Uterus (tissue), 4 donors: ENCODE measurements at places on chromosomes 5 and 9. TPM values are rescaled to one million over a fixed set of nuclear protein-coding genes. Genes with fewer than 3 reads are reported as not detected.
A peak's percentile ranks its signal among the peaks of the same experiment; 100 is the strongest.

GRCh38 chr9:12958279-12958678, 183.5 kb downstream of the LURAP1L start:
- H3K4me3 ChIP-seq = no peak overlapping the region
- no peak for DNase-seq
- no peaks in the 10 kb centered on the region for H3K4me1 ChIP-seq
- H3K36me3 ChIP-seq = no peaks in the 10 kb centered on the region
- H3K27ac ChIP-seq = no peak overlapping the region

Gene SLU7
- 26.6 TPM for total RNA-seq

DNA sequence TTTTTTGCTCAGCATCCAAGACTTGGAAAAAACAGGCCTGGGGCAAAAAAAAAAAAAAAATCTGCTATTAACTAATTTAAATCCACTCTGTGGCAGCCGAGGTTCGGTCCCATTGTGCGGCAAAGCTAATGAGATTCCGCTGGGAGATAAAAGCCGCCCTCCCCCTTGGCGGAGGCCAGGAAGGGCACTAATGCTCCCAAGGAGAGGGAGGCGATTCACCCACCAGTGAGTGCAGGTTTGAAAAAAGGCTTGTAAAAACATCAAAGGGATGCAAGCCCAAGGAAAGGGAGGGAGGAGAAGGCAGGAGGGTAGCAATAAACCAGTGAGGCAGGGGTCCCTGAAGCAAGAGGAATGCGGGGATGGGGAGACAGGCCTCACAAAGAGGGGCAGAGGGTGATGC, 129.5 kb upstream of the RAPGEF1 start:
- H3K27me3 ChIP-seq = no peaks in the 10 kb centered on the region
- no peak for DNase-seq
- no peak overlapping the region for H3K4me3 ChIP-seq
- H3K4me1 ChIP-seq = no peaks in the 10 kb centered on the region
- no peaks in the 10 kb centered on the region for H3K36me3 ChIP-seq

DNA sequence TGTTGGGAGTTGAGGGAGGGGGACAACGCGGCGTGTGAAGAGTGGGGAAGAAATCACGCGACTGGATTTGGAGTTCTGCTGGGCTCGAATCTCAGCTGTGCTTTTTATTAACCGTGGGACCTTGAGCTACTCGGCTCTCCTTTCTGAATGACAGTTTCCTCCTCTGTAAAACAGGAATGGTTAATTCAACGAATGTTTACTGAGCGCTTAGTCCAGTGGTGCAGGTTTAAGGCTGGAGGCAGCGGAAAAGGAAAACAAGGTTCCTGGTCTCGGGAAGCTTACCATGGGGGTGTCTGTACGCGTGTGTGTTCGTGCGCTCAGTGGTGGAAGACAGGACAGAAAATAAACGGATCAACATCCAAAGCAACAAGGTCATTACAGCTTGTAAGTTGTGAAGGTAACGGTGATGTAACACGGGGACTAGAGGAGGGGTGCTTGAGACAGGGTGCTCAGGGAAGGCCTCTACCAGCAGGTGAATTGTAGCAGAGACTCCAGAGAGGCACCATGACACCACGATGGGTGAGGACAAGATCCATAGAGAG, 277 bp downstream of the EIF4E1B start:
- H3K4me1 ChIP-seq = peaks cover 10% of the 10 kb centered on the region
- peak overlapping the region; percentile 15 for H3K4me3 ChIP-seq
- peaks cover 16% of the 10 kb centered on the region for H3K27me3 ChIP-seq
- H3K36me3 ChIP-seq = no peaks in the 10 kb centered on the region

DNA sequence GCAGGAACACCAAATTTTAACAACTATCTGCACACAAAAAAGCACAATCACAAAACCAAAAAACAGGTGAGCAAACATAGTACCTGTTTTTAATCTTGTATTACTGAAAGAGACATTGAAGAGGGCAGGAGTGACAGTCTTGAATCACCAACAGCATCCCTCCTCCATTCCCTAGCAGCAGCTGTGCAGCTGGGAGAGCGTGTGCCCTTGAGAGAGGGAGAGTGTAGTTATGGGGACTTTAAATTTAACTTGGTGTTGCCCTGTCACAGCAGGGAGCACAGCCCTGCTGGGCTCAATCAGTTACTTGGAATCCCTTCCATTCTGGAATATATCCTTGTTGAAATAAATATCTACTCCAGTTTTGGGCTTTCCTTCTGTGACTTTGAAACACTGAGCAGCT, 1938.7 kb upstream of the NUDT12 start:
- no peaks in the 10 kb centered on the region for H3K27me3 ChIP-seq
- H3K27ac ChIP-seq = no peak overlapping the region
- DNase-seq = no peak

DNA sequence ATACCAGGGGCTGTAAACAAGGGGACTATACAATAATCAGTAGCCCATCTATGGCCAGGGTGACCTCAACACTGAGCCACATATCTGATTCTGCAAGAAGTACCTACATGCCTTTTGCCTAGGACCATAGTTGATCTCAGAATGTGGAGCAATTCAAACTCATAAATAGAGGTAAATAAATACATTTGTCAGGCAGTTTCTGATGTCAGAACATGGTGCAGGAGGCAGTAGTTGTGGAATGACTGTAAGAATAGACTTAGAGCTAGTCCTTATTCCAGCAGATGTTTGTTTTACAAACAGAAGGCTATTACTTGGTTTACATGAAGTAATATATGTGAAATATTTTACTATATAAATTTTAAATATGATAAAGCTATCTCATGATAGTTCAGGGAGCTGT, 330.7 kb upstream of the DAB2 start:
- no peak overlapping the region for H3K27ac ChIP-seq
- H3K36me3 ChIP-seq = no peaks in the 10 kb centered on the region
- H3K27me3 ChIP-seq = no peaks in the 10 kb centered on the region
- H3K4me3 ChIP-seq = no peak overlapping the region

- H3K36me3 ChIP-seq = no peaks in the 10 kb centered on the region
- no peak overlapping the region for H3K27ac ChIP-seq
- H3K27me3 ChIP-seq = no peaks in the 10 kb centered on the region
- H3K4me3 ChIP-seq = no peak overlapping the region
- H3K4me1 ChIP-seq = no peaks in the 10 kb centered on the region
These were observed 528.8 kb upstream of the GRAMD2B start for GRCh38 chr5:125894383-125894782.

DNA sequence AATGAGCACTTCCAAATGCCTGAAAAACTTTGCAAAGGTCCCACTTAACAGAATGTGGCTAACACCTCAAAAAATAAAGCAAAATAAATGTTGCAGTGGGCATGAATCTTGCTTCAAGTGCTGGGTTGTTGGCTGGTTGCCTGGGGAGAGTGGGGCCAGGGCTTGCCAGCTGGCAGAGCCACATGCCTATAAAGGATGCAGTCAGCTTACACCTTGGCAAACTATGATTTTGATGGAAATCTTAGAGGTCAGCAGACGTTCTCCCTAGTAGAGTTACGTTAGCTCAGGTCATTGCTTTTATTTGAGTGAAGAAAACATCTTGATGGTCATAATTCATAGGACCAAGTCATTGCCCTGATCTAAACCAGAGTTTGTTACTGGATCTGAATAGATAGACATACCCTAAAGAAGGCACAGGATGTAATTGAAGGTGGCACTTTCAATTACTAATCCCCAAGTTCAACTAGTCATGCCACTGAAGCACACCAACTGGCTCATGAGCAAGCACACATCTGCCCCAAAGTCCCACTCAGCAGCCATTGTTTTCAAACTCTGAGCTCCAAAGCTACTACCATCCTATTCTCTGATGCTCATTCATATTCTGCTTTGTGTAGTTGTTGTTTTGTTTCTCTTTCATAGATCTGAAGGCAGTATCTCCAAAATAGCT, 51.2 kb upstream of the ZSWIM6 start:
- no peak overlapping the region for H3K27ac ChIP-seq
- H3K4me3 ChIP-seq = no peak overlapping the region

- no peaks in the 10 kb centered on the region for H3K27me3 ChIP-seq
- no peak for DNase-seq
- H3K36me3 ChIP-seq = no peaks in the 10 kb centered on the region
- no peak overlapping the region for H3K4me3 ChIP-seq
These were observed 397.9 kb upstream of the SGCD start for GRCh38 chr5:155929112-155929511.

- H3K27ac ChIP-seq = no peak overlapping the region
- DNase-seq = no peak
- no peaks in the 10 kb centered on the region for H3K36me3 ChIP-seq
- peaks cover 4% of the 10 kb centered on the region for H3K4me1 ChIP-seq
These were observed 21.2 kb upstream of the MARCHF6 start for GRCh38 chr5:10332301-10332700.

Gene MLANA
- total RNA-seq = not detected

Gene SYNPO
- 3.6 TPM for total RNA-seq

DNA sequence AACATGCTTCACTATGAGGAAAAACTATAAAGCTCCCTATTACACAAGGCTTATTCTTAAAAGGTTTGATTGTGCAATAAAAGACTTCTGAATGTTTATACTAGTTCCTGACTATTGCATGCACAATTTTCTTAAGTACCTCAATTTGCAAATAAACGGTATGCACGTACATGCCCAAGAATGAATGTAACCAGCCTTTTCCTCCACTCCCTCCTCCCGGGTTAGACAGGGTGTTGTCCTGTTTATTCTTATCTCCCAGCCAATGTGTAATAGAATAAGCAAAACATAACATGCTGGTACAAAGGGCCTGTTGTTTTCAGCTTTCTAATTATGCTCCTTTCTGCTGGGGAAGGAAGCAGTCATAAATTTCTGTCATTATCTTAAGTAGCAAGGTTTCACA, 79.1 kb downstream of the AOPEP start:
- no peaks in the 10 kb centered on the region for H3K36me3 ChIP-seq

Gene MYMK
- total RNA-seq = not detected

Gene PBX3
- total RNA-seq = 5.1 TPM

- H3K27ac ChIP-seq = no peak overlapping the region
- no peak for DNase-seq
- no peak overlapping the region for H3K4me3 ChIP-seq
These were observed 112.4 kb downstream of the INIP start for GRCh38 chr9:112605518-112605917.

DNA sequence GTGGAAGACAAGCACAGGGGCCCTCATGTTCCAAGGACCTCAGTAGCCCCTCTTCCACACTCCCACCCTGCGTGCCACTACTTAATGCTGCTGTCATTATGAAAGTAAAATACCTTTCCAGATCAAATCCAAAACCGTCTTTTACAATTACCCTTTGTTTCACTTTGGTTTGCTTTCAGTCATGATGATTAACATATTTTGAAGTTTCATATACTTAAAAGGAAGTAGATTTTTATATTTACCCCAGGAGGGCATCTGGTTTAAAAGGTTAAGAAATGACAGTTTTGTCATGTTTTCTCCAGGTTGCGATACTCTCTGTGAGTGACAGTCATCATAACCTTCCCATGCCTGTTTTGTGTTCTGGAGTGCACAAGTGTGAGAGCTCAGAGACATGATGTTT, 13.5 kb upstream of the MAP1B start:
- DNase-seq = no peak
- H3K4me3 ChIP-seq = no peak overlapping the region
- no peak overlapping the region for H3K27ac ChIP-seq
- H3K4me1 ChIP-seq = no peaks in the 10 kb centered on the region
- no peaks in the 10 kb centered on the region for H3K36me3 ChIP-seq

Gene MEGF10
- 1.6 TPM for total RNA-seq

- H3K4me1 ChIP-seq = peaks cover 5% of the 10 kb centered on the region
- no peak for DNase-seq
- H3K36me3 ChIP-seq = no peaks in the 10 kb centered on the region
These were observed 322.1 kb downstream of the ARHGEF28 start for GRCh38 chr5:73947906-73948640.

Gene AQP3
- total RNA-seq = 2.8 TPM

GRCh38 chr5:74369173-74369572, 271.4 kb downstream of the ENC1 start:
- DNase-seq = no peak
- H3K36me3 ChIP-seq = no peaks in the 10 kb centered on the region
- no peak overlapping the region for H3K27ac ChIP-seq
- H3K27me3 ChIP-seq = no peaks in the 10 kb centered on the region

DNA sequence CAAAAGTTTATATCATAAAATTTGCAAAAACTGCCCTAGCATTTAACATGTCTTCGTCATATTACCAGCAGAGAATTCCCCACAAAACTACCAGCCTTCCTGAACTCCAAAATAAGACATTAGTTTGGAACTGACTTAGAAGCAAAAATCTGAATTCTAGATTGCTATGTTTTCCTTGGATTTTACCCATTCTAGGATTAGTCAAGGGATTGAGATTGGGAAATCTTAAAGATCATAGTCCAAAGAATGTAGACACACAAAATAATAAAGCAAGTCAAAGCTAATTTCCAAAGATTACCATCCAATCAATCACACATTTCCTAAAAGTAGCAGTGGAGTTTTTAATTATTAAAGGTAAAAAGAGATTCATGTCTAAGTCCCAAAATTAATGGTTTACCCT, 138.2 kb downstream of the NFIB start:
- no peak overlapping the region for H3K27ac ChIP-seq
- no peaks in the 10 kb centered on the region for H3K36me3 ChIP-seq
- H3K27me3 ChIP-seq = no peaks in the 10 kb centered on the region
- no peak for DNase-seq

- H3K4me3 ChIP-seq = no peak overlapping the region
- no peaks in the 10 kb centered on the region for H3K36me3 ChIP-seq
- no peaks in the 10 kb centered on the region for H3K4me1 ChIP-seq
- no peak for DNase-seq
These were observed 220.6 kb upstream of the MAP3K1 start for GRCh38 chr5:56594792-56595191.

- no peaks in the 10 kb centered on the region for H3K4me1 ChIP-seq
- no peaks in the 10 kb centered on the region for H3K36me3 ChIP-seq
- DNase-seq = no peak
- no peak overlapping the region for H3K27ac ChIP-seq
- no peaks in the 10 kb centered on the region for H3K27me3 ChIP-seq
- H3K4me3 ChIP-seq = no peak overlapping the region
These were observed 32.4 kb upstream of the AP3B1 start for GRCh38 chr5:78326930-78327329.

- DNase-seq = no peak
- no peaks in the 10 kb centered on the region for H3K27me3 ChIP-seq
- H3K36me3 ChIP-seq = no peaks in the 10 kb centered on the region
- H3K4me1 ChIP-seq = no peaks in the 10 kb centered on the region
- no peak overlapping the region for H3K4me3 ChIP-seq
- no peak overlapping the region for H3K27ac ChIP-seq
These were observed 38.5 kb upstream of the RARS1 start for GRCh38 chr5:168447808-168448207.

Gene PRXL2C
- 18.5 TPM for total RNA-seq

GRCh38 chr5:1005904-1006655, 2.5 kb upstream of the NKD2 start:
- no peak overlapping the region for H3K4me3 ChIP-seq
- H3K27ac ChIP-seq = no peak overlapping the region
- peak; percentile 8 for DNase-seq
- H3K27me3 ChIP-seq = peaks cover 9% of the 10 kb centered on the region
- no peaks in the 10 kb centered on the region for H3K36me3 ChIP-seq
- H3K4me1 ChIP-seq = no peaks in the 10 kb centered on the region

GRCh38 chr9:129289131-129289731, 111.2 kb upstream of the IER5L start:
- DNase-seq = no peak
- no peak overlapping the region for H3K27ac ChIP-seq
- H3K36me3 ChIP-seq = no peaks in the 10 kb centered on the region
- H3K4me1 ChIP-seq = no peaks in the 10 kb centered on the region
- no peaks in the 10 kb centered on the region for H3K27me3 ChIP-seq

- no peak overlapping the region for H3K4me3 ChIP-seq
- H3K27me3 ChIP-seq = no peaks in the 10 kb centered on the region
- no peak for DNase-seq
- no peaks in the 10 kb centered on the region for H3K36me3 ChIP-seq
These were observed 143.6 kb upstream of the CCNG1 start for GRCh38 chr5:163293836-163294235.

Gene ACER2
- total RNA-seq = 2.8 TPM

Gene NEUROG1
- total RNA-seq = not detected

Gene FBXO10
- total RNA-seq = 2.8 TPM
